ENCODE measurements at places on chromosomes 12 and 14. TPM values are rescaled to one million over a fixed set of nuclear protein-coding genes. Genes with fewer than 3 reads are reported as not detected.

EIF2S1 gene
- total RNA-seq = 196 TPM

GRCh38 chr12:52364901-52365489 lies 2.3 kb downstream of the KRT85 start:
- DNase-seq = no peak

DNA sequence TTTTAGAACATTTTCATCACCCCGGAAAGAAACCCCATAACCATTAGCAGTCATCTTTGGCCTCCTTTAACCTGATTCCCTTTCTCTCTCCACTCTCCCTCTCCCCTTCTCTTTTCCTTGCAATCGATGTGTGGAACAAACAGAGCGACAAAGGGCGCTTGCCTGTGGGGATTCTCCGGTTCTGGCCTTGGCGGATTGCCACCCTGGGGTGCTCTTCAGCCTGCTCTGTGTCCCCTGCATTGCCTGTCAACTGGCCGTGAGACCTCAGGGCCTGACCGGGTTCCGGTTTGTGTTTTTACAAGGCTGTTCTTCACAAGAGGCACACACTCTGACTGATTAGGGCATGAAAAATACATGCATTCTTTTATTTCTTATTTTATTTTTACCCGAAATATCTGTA lies 27.8 kb downstream of the LRTM2 start:
- no peak for DNase-seq

KLRF2 gene
- total RNA-seq = not detected

DNA sequence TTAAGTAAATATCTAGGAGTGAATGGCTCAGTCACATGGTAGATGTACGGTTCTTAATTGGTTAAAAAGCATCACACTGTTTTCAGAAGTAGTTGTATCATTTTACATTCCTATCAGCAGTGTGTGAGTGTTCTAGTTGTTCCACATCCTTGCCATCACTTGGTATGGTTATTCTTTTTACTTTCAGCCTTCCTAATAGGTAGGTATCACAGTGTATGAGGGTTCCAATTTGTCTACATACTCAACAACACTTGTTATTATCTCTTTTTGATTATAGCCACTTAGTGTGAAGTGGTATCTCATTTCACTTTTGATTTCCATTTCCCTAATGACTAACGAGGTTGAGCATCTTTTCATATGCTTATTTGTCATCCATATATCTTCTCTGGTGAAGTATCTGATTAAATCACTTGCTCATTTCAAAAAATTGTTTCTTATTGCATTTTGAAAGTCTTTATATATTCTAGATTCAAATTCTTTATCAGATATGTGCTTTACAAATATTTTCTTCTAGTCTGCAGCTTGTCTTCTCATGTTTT lies 3.5 kb upstream of the SPRYD3 start:
- DNase-seq = no peak

POTEG gene
- total RNA-seq = not detected

DNA sequence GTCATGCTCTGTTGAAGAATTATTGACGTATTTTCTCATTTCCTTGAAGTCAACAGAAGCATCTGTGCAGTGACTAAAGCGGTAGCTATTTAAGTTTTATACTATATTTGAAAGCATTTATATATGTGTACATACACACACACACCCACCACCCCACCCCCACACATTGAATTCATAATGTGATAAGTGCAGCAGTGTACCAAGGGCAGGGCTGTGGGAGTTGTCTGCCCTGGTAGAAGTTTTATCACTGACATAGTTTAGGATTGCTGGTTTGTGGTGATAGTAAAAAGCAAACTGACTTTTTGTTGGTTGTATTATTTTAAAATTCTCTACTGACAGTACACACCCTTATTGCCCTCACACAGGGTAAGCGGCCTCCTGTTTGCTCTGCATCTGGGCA lies 39.1 kb downstream of the GAS2L3 start:
- no peak for DNase-seq

GRCh38 chr12:77995436-77996167 lies 164.9 kb downstream of the NAV3 start:
- DNase-seq = no peak

DNA sequence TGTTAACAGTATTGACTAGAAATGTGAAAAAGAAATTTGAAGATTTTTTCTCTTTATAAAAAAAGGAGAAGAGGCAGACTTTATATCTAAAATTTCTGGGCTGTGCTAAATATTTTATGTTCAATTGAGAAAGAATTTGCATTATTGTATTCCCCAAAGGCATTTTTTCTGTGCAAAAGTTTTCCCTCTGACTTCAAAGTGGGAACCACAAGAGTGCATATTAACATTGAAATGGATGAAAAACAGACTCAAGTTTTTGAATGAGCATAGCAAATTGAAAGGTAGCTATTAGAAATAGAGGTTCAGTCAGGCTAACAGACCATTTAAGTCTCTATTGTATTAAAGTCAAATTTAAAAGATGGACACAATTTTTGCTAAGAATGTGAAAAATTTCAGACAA lies 95.2 kb downstream of the RASSF9 start:
- no peak for DNase-seq

GRCh38 chr14:77991128-77991772 lies 178.9 kb upstream of the NRXN3 start:
- no peak for DNase-seq

DNA sequence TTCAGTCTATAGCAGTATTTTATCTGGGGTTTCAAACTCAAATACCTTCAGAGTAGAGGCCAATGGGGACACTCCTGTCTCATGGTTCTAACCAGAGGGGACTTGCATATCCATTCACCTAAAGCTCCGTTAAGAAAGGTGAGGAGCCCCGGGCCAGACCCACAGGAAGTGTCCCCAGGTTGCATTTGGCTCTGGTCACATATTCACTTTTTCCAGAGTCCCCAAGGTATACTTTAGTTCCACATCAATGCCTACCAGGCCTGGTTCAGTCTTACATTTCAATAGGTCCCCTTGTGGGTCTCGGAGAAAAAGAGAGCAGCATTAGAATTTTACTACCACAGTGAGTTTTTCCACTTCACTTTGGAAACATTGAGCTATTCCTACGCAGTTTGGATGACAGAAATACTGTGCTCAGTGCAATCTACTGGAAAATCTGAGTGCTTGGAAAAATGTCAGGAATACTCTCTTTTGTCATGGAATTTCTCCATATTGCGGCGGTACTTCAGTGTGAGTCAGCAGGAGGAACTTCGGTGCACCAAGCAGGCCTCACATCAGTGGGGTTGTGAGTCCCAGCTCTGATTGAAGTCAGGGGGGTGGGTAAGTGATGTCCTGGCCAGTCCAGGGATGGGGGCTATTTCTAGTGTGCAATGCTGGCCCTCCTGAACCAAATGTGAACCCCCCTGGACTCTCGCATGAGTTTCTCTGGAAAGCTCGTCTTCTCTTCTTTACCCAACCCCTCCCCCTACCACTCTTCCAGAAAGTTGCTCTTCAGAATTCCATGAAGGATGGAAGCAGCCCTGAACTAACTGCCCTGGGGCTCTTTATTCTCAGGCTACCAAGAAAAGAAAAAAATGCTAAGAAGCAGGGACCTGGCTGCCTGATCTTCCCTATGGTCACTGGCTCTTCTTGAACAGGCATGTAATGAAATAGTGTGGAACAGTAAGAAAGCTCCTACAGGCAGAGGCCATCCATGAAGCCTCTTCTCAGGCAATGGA lies 184.7 kb downstream of the PRKCH start:
- DNase-seq = no peak

DNA sequence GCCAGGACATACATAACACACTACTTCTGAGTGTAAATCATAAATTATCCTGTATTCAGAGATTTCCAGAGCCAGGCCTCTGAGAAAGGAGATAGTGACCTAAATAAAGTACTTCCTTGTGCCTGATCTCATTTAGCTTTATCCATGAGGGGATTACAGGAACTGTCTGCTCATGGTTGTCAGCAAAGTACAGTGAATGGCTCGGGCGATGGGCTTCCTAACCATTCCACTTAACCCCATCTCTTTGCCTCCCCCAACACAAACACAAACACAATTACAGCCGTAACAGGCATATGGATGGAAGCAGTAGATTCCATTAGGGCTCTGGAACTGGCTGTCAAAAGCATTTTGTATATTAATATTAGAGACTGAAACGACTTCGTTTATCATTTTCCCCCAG lies 206.7 kb upstream of the CPNE8 start:
- DNase-seq = no peak

- DNase-seq = no peak
Observed at GRCh38 chr14:99224116-99224910, 47.7 kb downstream of the BCL11B start.

DNA sequence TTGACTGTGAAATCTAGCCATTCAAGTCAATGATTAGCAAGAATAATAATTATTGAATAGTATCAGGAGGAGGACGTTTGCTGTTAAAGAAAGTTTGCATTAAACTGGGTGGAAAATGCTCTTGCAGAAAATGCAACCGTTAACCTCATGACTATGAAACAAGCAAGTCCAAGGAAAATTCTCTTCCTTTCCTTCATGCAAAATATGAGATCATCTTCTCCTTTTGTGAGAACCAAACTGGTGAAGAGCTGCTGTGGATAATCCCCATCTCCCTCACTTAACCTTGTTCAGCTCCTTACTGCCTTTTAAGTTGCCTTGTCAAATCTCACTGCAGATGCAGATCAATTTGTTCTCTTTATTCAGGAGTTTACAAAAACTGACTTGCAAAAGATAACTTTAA lies 142.5 kb downstream of the BCAT1 start:
- DNase-seq = no peak

A2M gene
- total RNA-seq = not detected

- DNase-seq = no peak
Observed at GRCh38 chr12:33676866-33677265, 237.2 kb upstream of the SYT10 start.

DNA sequence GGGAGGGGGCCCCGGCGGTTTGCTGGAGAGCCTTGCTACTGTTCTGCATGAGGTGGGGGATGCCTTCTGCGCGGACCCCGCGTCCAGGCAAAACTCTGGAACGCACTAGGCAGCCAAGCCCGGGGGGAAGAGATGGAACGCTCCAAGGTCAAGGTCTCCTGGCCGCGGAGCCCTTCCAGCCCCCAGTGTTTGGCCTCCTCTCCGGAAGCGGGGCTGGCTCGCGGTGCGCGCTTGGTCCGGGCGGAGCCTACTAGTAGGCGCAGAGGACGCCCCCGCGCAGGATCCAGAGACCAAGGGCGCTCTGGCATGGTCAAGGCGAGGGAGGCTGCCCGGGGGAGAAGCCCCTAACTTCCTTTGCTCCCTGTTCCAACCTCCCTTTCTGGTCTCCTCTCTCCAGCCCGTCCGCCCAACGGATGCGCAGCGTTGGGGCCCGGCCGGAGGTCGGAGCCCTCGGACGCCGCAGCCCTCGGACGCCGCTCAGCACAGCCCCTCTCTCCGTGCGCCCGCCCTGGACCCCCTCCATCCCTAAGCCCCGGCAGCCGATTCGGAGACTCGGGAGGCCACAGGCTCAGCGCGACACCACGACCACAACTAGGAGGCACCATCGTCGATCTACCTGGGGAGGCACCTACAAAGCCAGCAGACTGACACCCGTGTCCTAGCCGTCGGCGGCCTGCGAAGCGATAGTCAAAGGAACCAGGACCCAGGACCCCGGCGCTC lies 669 bp upstream of the KCNK13 start:
- DNase-seq = peak; percentile 22

DNA sequence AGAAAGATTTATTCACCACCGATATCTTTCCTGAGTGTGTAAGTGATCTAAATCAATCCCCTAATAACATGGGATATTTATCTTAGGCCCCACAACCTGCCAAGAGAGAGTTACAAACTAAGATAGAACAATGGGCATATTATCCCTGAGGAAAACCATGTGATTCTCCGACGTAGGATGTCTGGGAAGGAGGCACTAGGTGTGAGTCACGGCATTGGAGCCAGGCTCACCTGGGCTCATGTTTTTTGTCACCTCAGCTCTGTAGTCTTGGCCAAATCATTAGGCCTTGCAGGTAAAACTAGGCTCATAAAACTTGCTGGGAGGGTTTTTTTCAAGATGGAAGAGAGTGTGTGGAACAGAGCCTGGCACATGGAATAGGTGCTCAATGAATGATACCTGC lies 129.7 kb upstream of the PLEKHG7 start:
- DNase-seq = no peak

SLCO1C1 gene
- total RNA-seq = not detected

DNA sequence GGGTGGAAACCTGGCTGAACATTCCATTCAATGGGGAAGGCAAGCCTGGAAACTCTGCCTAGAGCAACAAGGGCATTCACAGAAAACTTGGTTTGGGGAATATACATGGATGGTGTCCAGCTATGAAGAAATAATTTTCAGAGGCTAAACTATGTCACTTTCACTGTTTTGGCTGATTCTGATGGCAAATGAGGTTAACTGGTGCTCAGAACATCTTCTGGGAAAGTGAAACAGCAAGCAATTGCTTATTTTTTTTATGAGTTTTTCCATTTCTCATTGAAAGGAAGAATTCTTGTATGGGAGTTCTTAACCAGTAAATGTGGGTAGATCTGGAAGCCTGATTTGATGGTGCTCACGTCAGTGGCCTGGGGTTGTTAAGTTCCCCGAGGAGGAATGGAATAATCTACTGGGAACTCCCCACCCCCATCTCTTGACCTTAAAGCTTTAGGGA lies 132.8 kb upstream of the BTG1 start:
- DNase-seq = no peak

DNA sequence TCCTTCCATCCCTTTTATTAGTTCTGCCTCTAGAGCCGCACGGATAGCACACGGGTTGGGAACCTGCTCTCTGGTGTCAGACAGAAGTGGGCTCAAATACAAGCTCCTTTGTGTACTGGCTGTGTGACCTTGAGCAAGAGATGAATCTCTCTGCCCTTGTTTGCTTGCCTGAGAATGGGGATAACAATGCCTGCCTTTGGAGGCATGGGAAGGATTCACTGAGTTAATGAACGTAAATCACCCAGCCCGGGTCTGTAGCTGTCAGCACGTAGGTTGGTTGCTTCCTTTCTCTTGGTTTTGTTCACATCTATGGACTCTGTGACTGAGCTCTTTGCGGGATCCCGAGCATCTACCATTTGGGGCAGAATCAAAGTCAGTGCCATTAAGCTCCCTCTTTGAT lies 79.3 kb upstream of the NRXN3 start:
- DNase-seq = no peak

DNA sequence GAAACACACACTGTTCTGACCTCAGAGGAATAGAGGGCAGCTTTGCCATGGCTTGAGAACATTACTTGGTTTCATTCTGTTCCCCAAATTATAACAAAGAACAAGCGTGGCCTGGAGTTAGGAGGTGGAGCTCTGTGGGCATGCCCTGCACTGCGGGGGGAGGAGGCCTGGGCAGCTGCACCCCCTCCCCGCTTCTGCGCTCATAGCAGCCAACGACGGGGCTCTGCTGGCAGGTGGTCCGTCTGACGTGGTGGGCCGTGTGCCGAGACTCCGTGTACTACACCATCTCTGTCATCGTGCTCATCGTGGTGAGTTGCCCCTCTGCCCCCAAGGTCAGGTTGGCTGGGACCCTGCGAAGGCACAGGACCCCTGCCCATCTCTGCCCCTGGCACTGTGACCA lies 70.4 kb upstream of the RIN3 start:
- no peak for DNase-seq

RERGL gene
- total RNA-seq = not detected

CLEC2A gene
- total RNA-seq = not detected

DNA sequence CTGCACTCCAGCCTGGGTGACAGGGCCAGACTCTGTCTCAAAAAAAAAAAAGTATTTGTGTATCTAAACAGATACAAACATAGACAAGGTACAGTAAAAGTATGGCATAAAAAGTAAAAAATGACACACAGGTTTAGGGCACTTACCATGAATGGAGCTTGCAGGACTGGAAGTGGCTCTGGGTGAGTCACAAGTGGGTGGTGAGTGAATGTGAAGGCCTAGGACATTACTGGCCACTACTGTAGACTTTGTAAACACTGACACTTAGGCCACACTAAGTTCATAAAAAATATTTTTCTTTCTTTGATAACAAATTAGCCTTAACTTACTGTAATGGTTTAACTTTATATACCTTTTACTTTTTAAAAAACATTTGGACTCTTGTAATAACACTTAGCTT lies 38.0 kb upstream of the EIF5 start:
- no peak for DNase-seq

Measured in activated naive CD4-positive, alpha-beta T cell treated with anti-CD3 and anti-CD28 coated beads for 36 hours (primary cell).